ENCODE measurements at places on chromosomes 3 and 15.

DNA sequence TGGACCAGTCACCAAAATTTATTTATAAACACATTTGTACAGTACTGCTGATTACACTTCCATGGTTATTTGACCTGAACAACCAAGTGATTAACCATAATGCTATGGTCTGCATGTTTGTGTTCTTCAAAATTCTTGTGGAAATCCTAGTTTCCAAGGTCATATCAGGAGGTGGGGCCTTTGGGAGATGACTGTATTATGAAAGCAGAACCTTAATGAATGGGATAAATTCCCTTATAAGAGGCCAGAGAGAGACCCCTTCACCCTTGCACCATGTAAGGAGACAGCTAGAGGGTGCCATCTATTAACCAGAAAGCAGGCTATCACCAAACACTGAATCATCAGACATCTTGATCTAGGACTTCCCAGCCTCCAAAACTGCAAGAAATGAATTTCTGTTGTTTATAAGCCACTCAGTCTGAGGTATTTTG, 1.9 kb downstream of the SCAPER start:
- no peak for DNase-seq

DNA sequence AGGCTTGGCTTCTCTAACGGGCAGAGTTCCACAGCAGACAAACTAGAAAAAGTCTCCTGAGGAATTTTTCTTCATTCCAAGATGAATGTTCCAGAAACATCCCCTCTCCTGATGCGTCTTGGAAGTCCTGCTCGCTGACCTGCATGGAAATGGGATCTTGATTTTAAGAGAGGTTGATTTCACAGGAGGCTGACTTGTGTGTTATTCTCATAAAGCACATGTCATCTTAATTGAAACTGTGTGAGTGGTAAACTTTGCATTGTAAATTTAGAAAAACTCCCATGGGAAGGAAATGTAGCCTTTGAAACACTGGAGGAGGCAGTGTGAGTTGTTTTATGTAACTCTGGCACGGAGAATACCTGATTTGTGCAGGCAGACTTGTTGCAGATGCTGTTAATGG, 337.8 kb upstream of the NR2E3 start:
- no peak for DNase-seq

GRCh38 chr3:130374908-130375307, 29.4 kb downstream of the COL6A5 start:
- DNase-seq: no peak

DNA sequence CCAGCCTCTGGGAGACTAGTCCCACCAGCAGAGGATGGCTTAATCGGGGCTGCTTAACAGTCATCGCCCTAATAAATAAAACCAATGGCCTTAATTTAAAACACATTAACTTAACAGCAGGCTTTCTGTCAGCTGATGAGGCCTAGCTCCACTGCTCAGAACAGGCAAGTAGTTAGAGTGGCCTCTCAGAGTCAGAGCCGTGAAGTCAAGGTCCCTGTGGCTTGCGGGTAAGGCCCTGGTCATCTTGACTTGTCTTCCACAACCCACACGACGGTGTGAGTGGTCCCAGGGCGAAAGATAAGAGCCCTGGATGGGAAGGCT, 11.8 kb downstream of the XXYLT1 start:
- DNase-seq: no peak

- DNase-seq: no peak
These were observed 62.5 kb downstream of the CBLB start for GRCh38 chr3:105806359-105806758.

- no peak for DNase-seq
These were observed 46.3 kb upstream of the SLC41A3 start for GRCh38 chr3:126130081-126130855.

GRCh38 chr3:23762214-23762613, 43.5 kb upstream of the UBE2E1 start:
- no peak for DNase-seq

DNA sequence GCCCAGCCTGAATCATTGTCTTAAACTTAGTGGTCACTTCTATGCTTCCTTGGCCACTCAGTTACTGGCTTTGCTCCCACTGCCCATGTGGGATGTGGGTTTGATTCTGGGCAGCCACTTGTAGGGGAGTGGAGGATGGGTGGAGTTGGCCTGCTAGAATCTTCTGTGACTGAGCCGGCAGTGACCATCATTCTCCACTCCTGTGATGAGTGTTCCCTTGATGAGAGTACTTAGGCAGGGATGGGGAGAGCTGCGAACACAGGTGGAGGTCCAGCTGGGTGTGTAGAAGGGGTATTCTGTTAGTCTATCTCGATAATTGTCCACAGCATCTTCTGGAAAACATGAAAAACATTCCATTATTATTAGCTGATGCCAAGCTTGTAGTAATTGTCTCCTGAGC, 8.0 kb downstream of the TM6SF1 start:
- no peak for DNase-seq

- DNase-seq: no peak
These were observed 715 bp upstream of the SCAPER start for GRCh38 chr15:76905855-76906254.

GRCh38 chr3:72067721-72068120, 282.8 kb upstream of the PROK2 start:
- no peak for DNase-seq

GRCh38 chr3:22585911-22586310, 617.2 kb upstream of the UBE2E2 start:
- DNase-seq: no peak

- DNase-seq: no peak
These were observed 51.5 kb upstream of the NANOGP8 start for GRCh38 chr15:35136321-35137189.

GRCh38 chr15:81095690-81096365, 38.2 kb upstream of the CFAP161 start:
- DNase-seq: no peak

- DNase-seq: no peak
These were observed 143.9 kb upstream of the LIPC start for GRCh38 chr15:58287891-58288290.

DNA sequence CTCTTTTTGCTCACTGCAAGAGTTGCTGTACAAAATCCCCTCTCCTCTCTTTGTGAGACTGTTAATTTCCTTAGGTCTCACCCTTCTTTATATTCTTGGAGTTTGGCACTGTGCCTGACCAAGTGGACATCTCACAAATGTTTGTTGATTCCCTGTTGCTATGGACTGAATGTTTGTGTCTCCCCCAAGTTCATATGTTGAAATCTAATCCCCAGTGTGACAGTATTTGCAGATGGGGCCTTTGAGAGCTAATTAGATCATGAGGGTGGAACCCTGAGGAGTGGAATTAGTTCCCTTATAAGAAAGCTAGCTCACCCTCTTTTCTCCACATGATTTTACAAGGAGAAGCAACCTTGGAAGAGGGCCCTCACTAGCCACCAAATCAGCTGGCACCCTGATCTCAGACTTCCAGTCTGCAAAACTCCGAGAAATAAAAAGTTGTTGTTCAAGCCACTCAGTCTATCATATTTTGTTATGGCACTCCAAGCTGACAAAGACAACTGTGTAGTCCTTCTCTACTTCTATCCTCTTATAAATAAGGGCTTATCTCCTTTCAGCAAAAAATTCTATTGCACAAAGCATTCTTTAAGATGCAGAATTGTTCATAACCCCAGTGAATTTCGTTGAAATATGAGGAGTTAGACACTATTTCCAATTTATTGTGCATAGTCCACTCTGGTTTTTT, 65.5 kb upstream of the NPHP3 start:
- no peak for DNase-seq

- DNase-seq: no peak
These were observed 88.3 kb upstream of the ST8SIA2 start for GRCh38 chr15:92305343-92305742.

DNA sequence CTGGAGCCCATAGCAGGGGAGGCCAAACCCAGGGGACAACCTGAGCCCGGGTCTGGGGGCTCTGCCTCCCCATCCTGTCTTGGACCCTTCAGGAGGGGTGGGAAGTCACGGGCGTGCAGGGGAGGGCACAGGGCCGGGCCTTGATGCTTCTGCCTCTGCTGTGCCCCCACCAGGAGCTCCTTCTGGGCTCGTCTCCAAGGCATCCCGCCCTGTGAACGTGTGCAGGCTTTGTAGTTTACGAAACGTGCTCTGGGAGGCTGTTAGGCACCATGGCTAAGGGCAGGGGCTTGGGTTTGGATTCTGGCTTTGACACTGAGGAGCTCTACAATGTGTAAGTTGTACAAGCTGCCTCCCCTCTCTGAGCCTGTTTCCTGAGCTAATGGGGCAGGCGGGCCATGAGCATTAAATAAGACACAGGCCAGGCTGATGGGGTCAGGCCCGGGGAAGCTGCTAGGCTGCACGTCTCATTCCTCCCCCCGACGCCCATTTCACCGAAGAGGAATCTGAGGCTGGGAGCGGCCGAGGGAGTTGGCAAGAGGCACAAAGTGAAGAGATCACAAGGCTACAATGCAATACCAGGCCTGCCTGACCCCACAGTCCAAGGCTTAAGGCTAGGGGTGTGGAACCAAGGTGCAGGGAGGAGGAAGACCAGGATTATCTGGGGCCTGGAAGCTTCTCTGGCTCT, 19.6 kb downstream of the PLXND1 start:
- DNase-seq: no peak

GRCh38 chr3:10706156-10706739, 109.8 kb upstream of the SLC6A11 start:
- DNase-seq: peak; percentile 48

GRCh38 chr15:74243431-74243830, 7.3 kb downstream of the CCDC33 start:
- DNase-seq: no peak

DNA sequence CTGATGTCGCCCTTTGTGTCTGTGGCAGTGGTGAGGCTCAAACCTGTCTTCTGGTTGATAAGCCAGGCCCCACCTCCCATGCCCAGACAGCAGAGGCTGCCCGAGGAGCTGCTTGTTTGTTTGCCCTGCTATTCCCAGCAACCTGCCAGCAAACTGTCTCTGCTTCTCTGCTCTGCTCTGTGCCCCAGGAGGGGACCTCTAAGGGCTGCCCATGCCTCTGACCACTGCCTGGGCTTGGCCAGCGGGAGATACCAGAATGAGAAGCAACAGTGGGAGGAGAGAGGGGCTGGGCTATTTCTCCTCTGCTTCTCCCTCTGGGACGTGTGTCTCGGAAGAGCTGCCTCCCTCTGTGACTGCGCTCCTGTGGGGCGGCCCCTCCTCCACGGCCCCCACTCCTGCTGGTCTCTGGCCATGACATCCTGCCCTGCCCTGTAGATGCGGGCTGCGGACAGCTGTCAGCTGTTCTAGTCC, 213.1 kb downstream of the RPLP1 start:
- no peak for DNase-seq

DNA sequence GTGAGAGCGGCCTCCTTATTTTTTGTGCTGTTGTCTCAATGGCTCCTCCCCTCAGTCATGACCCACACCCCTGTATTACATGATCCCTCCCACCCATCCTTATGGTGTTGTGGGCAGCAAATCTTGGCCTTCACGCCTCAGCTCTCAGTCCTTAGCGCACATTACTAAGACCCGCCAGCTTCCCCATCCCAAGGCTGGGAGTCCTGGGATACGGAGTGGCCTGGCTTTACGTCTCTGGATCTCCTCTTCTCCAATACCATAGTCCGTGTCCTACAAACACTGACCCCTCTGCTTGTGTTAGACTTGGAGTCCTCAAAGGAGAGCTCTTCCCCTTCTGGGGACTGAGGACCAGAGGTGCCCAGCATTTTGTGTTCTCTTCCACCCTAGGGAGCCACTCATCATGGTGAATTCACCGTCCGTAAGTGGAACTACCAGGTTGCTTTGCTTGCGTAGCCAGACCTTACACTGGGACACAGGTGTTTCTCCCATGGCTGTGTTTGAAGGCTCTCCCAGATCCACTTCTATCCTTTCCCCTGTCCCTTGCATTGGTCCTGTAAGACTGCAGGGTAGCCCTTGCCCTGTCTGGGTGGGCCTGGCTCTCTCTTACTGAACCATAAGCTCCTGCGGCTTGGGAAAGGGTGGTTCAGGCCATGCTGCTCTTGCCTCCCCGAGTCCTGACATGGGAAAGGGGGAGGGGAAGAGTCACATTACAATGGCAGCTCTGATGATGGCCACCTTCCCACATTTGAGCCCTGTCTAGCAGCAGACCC, 13.6 kb downstream of the GRM2 start:
- DNase-seq: no peak

- DNase-seq: no peak
These were observed 18.0 kb downstream of the RMDN3 start for GRCh38 chr15:40737048-40737447.

- no peak for DNase-seq
These were observed 177.9 kb downstream of the CDIN1 start for GRCh38 chr15:36757189-36757814.

DNA sequence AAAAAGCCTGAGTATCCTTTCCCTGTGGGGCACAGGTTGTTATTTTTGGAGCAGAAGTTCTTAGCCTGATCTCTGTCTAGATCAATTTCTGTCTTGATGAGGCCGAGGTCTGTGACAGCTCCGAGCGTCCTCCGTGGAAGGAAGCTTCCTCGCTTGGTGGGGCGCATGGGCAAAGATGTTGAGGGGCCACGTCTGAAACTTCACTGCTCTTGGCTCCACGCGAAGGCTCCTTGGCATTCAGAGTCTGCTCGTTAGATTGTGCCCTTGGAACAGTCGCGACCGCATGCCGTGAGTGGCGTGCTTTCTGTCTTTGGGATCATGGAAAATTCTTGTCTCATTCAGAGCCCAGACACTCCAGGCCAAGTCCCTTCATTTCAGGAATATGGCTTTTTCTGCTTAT, 13.7 kb downstream of the GRK7 start:
- no peak for DNase-seq

DNA sequence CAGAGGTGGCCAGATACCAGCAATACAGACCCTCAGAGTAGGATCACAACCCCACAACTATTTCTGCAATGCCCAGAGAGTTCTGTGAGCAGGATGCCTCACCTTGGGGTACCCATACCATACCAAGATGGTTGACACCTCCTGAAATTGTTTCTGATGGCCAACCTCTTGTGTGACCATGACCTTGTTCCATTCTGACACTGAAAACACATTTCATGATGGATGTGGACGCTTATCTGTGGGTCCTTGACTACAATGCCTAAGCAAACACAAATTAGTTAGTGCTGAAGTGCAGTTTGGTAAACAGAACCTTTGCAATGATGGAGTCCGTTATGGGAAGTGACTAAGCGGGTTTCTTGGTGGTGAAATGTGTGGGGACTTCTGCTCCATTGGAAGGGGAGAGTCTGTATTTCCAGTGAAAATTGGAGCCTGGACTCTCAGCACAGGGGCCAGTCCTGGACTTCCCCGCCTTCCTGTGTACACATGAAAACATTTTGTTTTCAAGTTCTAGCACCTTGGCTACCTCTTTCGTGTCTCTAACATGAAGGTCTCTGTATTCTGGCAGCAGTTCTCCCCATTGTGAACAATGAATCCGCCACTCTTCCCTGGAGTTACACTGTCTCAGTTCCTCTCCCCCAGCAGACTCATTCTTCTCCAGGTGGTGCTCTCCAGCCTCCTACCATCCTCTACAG, 106.2 kb downstream of the XXYLT1 start:
- DNase-seq: no peak

- no peak for DNase-seq
These were observed 148.6 kb downstream of the CNTN3 start for GRCh38 chr3:74465715-74466410.

DNA sequence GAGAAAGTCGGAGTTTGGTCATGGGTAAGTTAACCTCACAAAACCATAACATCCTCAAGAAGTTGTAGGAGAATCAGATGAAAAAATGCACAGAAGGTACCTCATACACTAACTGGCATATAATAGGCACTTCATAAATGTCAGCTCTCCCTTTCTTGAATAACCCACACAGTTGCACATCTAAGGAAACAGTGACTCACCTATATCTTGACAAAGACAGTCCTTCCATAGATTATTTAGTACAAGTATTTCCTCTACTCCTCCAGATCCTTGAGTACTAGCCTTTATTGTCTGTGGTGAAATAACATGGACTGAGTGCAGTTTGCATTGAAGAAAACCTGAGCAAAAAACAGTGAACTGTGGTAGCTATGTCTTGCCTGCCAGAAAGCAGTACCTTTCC, 46.6 kb downstream of the MAGI1 start:
- no peak for DNase-seq
